ENCODE measurements at places on chromosomes 6 and 20.
A peak's percentile ranks its signal among the peaks of the same experiment; 100 is the strongest.

DNA sequence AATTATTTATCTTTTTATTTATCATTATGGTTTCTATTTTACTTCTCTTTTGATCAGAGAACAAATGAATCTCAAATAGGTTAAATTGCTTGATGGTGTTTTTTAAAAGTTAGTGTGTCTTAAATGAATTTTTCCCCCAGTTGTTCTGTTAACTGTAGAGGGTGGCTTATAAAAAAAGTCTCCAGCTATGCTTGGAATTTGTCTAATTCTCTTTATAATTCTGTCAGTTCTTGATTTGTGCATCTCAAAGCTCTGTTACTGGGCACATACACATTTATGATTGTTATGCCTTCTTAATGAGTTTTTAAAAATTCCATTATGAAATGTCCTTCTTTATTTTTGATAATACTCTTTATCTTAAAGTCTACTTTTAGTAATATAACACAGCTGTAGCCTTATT lies 58.0 kb downstream of the LIN28B start:
- no peak for DNase-seq

DNA sequence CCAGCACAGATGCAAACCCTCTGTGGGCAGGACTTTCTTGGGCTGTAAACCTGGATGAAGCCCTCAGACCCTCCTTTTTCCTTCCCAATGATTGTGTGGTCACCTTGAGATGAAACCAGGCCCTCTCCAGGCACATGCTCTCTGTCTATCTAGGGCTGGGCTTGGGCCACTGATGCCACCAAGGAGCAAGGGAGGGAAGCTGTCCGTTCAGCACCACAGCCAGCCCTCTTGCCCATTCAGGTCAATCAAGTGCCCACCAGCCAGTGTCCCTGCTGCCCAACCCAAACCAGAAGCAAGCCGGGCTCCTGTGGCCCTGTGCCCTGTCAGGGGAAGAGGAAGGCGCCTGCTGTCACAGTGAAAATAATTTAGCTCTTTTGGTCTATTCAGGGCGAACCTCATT lies 8.0 kb downstream of the STMN3 start:
- DNase-seq = no peak

DNA sequence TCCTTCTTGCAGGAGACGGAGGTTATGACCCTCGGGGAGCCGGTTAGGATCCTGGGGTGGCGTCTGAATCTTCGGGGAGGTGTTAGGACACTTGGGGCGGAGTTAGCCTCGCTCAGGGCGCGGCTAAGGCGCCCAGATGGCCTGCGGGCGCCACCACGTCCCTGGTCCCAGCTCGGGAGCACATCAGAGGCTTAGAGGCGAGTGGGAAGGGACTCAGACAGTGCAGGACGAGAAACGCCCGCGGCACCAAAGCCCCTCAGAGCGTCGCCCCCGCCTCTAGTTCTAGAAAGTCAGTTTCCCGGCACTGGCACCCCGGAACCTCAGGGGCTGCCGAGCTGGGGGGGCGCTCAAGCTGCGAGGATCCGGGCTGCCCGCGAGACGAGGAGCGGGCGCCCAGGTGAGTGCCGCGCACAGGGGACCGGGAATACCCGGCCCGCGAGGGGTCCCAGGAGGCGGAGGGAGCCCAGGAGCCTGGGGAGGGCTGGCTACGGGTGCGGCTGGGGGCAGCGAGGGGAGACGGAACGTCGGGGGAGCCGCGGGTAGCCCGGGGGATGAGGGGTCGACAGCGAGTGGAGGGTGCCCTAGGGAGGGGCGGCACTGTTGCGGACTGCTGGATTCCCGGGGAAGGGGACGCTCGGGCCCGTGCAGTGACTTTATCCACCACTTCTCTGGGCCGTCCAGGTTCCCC lies at the start of gene HCK:
HCK (plus strand) TSS at position 153 of the 688 bp plus-strand sequence.
- peak; percentile 69 for DNase-seq

GRCh38 chr6:73504160-73504559 lies 16.7 kb downstream of the EEF1A1 start:
- no peak for DNase-seq

- DNase-seq = no peak
These were observed 77.6 kb downstream of the TRERF1 start for GRCh38 chr6:42374018-42374669.

Measured in GM20000 (cell line).